ENCODE measurements at places on chromosomes 4 and X.

DNA sequence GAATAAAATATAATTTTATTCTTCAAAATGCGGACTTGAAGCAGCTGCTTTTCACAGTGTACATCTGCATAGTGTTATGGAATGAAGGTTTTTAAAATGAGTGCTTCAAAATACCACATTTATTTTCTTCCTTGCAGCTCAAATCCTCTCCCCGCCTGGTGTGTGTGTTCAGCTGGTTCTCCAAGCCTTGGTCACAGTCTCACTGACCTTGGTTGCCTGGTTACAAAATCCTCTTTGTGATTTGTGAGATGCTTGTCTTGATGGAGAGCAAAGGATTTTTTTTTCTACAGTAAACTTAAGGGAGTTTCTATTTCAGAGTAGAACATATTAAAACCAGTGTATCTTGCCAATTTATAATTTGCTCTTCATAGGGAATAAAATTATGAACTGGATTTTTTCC is 139.2 kb downstream of the PCDH18 start:
- DNase-seq = no peak

- no peak for DNase-seq
Observed at GRCh38 chr4:84965553-84966381, 723 bp downstream of the WDFY3 start.

GRCh38 chrX:68685685-68686084 is 38.2 kb downstream of the STARD8 start:
- peak; percentile 86 for DNase-seq

DNA sequence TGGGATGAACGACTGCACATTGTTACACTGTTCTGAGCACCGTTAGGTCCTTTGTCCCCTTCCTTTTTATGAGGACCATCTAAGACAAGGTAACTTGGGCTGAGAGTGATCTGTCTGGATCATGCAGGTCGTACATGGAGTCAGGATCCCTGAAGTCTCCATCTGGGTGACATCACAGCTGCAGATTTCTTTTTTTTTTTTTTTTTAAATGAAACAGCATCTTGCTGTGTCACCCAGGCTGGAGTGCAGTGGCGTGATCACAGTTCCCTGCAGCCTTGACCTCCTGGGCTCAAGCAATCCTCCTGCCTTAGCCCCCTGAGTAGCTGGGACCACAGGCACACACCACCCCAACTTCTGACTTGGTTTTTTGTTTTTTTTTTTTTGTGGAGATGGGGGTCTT is 16.5 kb downstream of the SHROOM2 start:
- no peak for DNase-seq

GRCh38 chr4:40915318-40916217 is 165.8 kb downstream of the NSUN7 start:
- DNase-seq = no peak

DNA sequence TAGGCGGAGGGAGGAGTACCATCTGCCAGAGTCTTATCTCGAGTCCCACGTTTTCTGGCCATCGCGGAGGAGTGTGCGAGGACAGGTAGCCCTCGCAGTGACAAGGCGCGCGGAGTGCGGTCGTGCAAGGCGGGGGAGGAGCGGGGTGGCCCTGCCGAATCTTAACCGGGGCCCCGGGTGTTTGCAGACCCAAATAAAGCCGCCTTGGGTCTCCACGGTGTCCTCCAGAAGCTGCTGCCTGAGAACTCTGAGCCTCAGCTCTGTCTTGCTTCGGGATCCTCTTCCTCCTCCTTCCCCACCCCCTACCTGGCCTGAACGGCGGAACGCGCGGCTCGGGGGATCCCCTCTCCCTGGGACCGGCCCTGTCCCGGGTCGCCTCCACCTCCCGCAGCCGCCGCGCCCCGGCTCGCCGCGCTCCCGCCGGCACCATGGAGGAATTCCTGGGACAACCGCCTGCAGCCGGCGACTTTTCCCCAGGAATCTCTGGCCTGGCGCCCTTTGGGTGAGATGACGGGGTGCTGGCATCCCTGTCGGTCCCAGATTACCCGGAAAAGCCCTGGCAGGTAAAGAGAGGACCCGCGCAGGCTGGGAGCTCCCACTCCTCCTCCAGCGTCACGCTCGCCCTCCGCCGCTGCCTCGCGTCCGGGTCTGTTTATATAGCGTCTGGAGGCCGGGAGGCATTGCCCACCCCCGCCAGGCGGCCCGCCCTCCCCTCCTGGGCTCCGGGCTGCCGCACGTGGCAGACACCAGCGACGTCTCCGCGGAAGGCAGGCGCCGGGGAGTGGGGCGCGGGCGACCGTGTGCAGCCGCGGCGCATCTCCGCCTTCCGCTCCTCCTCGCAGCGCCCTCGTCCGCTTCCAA is at the start of gene GALNTL6:
TSS of gene GALNTL6 (plus strand) at position 740 of the 861 bp plus-strand sequence.
- no peak for DNase-seq

- no peak for DNase-seq
Observed at GRCh38 chrX:41445781-41446358, 1.3 kb upstream of the NYX start.

- no peak for DNase-seq
Observed at GRCh38 chr4:139986689-139987501, 167.1 kb downstream of the MAML3 start.

- peak; percentile 94 for DNase-seq
Observed at GRCh38 chr4:83618991-83619645, 83.2 kb downstream of the GPAT3 start.

GRCh38 chr4:123361195-123361861 is 35.3 kb upstream of the SPRY1 start:
- DNase-seq = no peak

DNA sequence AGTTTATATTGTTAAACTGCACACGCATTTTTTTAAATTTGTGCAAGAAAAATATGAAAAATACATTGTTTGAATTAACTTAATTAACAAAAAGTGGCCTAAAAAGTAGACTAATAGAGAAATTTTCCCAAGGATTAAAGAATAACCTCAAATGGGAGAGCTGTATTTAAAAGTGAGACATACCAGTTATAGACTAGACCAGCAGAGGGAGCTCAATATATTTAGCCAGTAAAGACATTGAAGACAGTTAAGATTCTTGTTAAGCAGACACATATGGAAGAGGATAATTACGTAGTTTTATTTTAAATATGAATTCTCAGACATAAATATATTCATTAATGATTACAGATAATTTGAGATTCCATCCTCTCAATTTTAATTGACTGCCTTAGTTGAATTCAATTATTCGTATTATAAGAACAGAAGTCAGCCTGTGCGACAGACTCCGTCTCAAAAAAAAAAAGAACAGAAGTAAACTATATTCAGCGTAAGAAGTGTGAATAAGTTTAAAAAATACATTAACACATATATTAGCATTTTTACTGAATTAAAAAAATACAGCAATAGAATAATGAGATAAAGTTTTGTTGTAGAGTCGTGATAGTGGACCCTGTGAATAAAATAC is 64.8 kb downstream of the GLRA3 start:
- DNase-seq = peak; percentile 13

GRCh38 chrX:5644776-5645175 is 583.9 kb downstream of the NLGN4X start:
- no peak for DNase-seq

GRCh38 chr4:10741961-10742699 is 57.6 kb upstream of the CLNK start:
- no peak for DNase-seq

- no peak for DNase-seq
Observed at GRCh38 chr4:186485561-186486062, 69.8 kb downstream of the MTNR1A start.

DNA sequence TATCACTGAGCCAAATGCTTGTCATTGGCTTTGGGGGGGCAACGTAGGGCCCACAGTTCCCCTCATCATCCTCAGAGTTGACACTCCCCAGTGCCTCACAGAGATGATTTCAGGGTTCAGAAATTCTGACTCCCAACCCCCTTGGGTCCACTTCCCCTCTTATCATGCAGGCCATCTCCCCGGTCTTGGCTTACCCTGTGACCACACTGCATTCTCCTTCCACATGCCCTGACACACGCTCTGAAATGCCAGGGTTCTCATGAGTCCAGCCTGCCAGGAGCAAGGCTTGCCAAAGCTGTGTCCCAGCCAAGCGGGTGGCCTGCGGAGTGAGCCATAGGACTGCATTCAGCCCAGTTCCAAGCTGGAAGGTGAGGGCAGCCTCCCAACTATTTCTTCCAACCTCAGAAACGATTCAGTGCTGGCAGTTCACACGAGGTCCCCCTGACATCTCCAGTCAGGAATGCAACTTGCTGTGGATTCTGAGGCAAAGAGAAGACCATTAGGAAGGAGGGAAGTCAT is 101.2 kb downstream of the SMIM20 start:
- DNase-seq = peak; percentile 21

DNA sequence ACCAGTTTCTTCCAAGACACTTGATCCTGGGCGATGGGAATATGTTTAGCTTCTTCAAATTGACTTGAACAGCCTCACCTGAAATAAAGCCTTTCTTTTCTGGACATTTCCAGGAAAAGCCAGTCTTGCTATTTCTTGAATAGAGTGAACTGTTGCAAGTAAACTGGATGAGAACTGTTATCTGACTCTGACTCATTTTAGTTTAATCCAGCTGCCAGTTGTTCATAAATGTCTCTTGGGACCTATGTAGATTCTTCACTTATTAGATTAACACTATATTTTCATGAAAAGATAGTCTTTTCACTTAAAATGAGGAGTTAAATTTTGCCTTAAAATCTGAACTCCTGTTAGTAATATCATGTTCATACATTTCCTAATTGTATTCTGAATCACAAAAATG is 615.4 kb upstream of the GALNT7 start:
- DNase-seq = no peak

- no peak for DNase-seq
Observed at GRCh38 chr4:61501812-61502211, 301.7 kb downstream of the ADGRL3 start.

DNA sequence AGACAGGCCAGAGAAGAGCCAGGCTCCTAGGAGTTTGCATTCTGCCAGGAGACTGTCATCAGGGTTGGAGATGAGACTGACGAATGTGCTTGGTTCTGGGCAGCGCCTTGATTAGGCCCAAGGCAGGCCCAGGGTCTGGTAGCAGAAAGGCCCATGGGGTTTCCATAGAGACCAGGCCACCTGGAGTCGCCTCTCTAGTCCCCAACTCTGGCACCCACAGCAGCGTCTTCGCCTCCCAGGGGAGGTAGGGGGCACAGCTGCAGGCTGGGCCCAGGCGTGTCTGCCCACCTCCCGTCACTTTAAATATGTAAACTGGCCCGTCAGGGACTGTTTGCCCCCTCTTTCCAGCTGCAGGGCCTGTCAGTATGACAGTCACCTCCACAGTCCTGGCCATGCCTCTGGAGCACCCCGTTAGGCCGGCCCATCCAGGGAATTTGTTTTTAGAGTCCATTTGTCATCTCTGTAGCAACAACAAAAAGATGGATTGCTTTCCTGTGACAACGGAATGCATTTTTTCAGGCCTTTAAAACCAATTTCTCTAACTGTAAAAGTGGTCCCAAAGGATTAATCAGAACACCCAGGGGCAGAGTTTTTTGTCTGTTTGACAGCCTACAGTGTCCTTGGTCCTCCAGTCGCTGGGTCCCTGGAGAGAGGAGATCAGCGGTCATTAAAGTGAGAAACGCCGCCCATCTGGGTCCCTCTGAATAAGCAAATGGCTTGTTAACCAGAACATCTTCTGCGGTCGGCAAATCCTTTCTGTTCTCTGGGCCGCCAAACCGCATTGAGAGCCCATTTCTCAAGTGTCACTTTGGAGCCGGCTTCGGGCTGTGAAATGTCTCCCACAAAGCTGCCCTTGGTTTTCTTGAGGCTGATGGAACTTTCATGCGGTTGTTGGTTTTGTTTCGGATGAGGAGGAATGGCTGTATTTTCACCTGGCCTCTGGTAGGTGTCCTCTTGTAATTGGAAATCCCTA is 153.0 kb upstream of the PSAPL1 start:
- DNase-seq = no peak

- peak; percentile 79 for DNase-seq
Observed at GRCh38 chr4:105196523-105197145, 50.0 kb downstream of the TET2 start.

DNA sequence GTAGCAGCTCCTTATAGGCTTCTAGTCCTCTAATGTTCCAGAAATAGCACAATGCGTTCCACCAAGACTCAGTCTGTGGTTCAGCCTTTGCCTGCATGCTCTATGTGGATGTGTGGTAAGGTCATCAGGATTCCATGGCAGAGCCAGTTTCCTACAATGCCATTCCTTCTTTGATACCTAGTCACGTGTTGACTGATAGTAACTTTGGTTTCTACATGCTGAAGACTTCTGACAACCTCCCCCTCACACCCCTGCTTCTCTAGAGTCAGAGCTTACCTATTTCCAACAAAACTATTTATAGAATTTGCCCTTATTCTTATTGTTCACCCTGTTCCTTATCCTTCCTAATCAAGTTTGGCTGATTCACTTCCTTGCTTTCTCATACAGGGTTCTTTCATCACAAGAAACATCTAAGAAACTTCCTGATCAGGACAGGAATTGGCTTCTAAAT is 81.1 kb downstream of the CT47B1 start:
- DNase-seq = no peak

DNA sequence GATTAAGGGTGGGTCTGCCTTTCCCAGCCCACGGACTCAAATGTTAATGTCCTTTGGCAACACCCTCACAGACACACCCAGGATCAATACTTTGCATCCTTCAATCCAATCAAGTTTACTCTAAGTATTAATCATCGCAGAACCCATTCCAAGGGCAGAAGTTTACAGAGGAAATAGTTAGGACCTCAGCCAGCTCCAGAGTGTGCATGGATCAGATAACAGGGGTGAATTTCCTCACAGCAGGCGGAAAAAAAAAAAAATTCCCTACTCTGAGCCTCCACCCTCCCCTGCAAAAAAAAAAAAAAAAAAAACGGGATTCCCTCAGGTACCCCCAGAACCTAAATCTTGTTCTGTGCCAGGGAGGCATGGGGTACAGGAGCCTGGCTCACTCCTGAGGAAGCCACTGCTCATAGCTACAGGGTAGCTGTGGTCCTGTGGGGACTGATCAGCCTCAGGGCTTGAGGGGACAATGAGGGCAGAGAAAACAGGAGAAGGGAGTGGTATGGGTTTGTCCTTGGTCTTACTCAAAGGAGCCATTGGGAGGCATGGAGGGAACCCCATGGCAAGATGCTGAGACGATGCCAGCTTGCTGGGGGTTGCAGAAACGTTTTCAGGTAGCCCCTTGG is 113.0 kb downstream of the DHRSX start:
- no peak for DNase-seq

DNA sequence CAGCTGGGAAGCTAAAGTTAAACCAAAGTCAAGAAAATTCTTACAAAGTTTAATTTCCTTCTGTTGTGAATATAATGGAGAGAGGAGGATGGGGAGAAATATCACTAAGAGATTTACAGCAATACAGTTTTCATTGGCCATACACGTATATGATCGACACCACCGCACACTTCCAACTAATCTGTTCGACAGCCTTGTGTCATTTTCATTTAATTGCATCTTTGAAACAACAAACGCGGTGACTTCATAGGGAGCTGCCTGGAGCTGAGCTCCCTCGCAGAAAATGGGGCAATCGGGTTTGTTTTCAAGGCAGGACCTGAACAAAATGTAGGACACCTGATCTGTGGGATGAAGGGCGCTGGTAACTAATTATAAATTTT is 1.3 kb downstream of the PTPN13 start:
- no peak for DNase-seq

- peak; percentile 91 for DNase-seq
Observed at GRCh38 chr4:10671366-10671765, 13.2 kb downstream of the CLNK start.

Data from MV-4-11 (cell line).